DMS 273 treated with DMSO at 0.1 percent for 48 hours (cell line): ENCODE measurements at places on chromosomes 11 and 22.

DNA sequence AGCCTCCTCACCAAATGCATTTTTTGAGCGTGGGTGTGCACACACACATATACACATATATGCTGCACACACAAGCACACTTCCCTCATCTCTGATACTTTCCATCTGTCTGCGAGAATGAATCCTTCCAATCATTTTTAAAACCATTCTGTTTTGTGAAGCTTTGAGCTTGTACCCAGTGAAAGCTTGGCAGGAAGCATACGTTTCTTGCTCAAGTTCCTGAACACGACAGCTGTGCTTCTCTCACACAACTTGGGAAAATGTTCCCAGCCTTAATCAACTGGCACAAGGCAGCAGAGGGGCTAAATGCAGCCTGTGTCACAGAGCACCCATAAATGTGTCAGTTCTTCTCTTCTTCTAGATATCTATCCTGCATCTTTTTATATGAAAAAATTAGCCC, 524.0 kb upstream of the KIRREL3 start:
- no peak for DNase-seq

GRCh38 chr11:2716376-2717095, 16.7 kb upstream of the KCNQ1OT1 start:
- no peak for DNase-seq

DNA sequence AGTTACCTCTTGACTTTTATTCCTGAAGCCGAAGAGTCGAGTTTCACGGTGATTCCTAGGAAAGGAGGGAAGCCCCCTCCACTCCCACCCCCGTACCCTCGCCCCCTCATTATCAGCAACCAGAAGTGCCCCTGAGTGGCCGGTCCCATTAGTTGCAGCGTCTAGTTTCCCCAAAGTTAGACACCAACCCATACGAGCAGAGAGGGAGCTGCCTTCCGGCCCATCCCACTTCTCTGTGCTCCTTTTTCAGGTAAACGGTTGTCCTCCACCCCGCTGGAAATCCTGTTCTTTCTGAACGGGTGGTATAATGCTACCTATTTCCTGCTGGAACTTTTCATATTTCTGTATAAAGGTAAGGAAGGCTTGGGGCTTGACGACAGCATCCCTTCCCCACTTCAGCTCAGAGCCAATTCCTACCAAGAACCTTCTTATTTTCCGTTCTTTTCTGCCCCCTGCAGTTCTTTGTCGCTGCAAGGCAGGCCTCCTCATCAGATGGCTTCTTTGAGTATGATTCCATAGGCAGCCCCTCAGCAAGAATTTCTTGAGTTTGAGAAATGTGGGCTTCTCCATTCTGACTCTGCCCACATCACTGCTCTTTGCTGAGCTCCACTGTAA, 701 bp downstream of the TMEM216 start:
- no peak for DNase-seq

- no peak for DNase-seq
Measured at GRCh38 chr22:17981497-17981896, 42.9 kb downstream of the MICAL3 start.
